Right atrium auricular region (tissue), 2 donors: ENCODE measurements at places on chromosomes 7 and 10.

- H3K27ac ChIP-seq = no peak overlapping the region
- no peaks in the 10 kb centered on the region for H3K27me3 ChIP-seq
- no peak overlapping the region for H3K4me3 ChIP-seq
- no peaks in the 10 kb centered on the region for H3K36me3 ChIP-seq
Observed at GRCh38 chr10:48705401-48705938, 20.8 kb downstream of the WDFY4 start.

GRCh38 chr7:15159261-15159660, 256.7 kb upstream of the DGKB start:
- H3K27me3 ChIP-seq = no peaks in the 10 kb centered on the region
- H3K36me3 ChIP-seq = no peaks in the 10 kb centered on the region
- H3K4me1 ChIP-seq = no peaks in the 10 kb centered on the region

DNA sequence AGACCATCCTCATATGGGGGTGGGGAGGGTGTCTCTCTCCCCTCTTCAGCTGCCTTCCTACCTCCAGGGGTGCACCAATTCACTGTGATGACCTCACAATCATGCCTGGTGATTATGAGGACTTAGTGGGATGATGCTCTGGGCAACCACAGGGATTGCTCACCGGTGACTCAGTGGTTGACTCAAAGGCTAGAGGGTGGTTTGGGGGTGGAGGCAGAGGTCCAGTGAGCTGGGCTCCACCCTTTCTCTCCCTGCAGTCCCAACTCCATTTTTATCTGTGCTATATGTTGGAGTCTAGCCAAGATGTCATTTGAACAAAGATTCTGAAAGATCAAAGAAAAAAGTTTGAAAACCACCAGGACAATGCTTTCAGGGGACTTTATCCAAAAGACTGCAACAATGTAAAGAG, 286.9 kb downstream of the KCNMA1 start:
- H3K4me3 ChIP-seq = no peak overlapping the region
- H3K27me3 ChIP-seq = no peaks in the 10 kb centered on the region
- peak overlapping the region; percentile 5 for H3K27ac ChIP-seq
- DNase-seq = peak; percentile 77
- H3K4me1 ChIP-seq = no peaks in the 10 kb centered on the region

DNA sequence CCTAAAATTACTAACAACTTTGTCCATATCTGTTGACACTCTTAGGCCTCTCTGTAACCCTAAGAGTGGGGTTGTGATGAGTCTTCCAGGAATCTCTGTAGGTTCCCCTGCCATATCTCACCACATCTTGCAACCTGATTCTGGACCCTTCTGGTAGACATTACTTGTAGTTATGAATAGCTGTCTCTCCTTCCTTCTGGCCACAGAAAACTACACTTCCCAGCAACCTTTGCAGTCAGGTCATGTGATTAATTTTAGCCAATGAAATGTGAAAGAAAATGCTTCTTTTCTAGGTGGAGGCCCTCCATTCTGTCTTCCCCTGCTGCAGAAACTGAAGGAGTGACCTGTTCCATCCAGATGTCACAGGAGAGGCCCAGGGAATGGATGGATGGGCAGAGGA, 147.6 kb upstream of the AOAH start:
- no peak overlapping the region for H3K27ac ChIP-seq
- H3K27me3 ChIP-seq = no peaks in the 10 kb centered on the region
- no peak for DNase-seq
- H3K4me3 ChIP-seq = no peak overlapping the region
